ENCODE measurements at places on chromosomes 16 and 17.

DNA sequence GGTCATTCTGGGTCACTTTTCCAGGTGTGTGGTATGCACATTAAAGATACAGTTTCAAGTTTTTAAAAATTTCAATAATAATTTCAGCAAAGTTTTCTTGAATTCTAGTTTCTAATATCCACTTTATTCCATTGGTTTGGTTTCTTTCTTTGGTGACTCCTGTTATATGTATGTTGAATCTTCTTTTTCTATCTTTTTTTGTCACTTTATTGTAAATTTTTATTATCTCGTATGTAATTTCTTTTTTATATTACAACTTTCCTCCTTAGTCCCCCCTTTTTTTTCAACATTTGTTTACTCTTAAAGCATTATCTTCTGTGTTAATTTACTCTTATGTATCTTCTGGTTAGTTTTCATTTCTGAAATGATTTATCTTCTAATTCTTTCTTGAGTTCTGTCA, 57.5 kb downstream of the NF1 start:
- no peak for DNase-seq

DNA sequence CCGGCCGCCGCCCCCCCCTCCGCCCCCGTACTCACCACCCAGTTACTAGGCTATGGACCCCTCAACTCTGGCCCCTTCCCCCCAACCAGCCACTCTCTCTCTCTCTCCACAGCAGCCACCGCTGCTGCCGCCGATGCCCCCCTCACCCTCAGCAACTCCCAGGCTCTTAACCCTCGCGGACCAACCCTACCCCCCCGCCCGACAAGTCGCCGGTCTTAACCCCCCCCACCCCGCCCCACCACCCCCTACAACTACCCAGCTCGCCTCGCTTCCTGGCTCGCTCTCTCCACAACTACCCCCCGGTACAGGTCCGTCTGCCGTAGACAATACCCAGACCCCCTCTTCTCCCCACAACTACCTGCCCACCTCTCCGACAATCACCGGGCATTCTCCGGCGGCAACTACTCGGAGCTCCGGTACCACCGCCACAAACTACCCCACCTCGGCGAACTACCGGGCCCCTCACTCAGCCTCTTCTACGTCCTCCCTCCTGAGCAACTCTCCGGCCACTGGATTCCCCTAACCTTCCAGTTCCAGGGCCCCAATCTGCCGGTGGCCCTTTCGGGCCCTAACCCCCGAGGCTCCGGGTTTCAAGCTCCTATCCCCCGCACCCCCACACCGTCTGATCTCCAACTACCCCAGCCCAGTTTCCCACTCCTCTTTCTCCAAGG, 702 bp downstream of the PHF23 start:
- DNase-seq, result no peak

DNA sequence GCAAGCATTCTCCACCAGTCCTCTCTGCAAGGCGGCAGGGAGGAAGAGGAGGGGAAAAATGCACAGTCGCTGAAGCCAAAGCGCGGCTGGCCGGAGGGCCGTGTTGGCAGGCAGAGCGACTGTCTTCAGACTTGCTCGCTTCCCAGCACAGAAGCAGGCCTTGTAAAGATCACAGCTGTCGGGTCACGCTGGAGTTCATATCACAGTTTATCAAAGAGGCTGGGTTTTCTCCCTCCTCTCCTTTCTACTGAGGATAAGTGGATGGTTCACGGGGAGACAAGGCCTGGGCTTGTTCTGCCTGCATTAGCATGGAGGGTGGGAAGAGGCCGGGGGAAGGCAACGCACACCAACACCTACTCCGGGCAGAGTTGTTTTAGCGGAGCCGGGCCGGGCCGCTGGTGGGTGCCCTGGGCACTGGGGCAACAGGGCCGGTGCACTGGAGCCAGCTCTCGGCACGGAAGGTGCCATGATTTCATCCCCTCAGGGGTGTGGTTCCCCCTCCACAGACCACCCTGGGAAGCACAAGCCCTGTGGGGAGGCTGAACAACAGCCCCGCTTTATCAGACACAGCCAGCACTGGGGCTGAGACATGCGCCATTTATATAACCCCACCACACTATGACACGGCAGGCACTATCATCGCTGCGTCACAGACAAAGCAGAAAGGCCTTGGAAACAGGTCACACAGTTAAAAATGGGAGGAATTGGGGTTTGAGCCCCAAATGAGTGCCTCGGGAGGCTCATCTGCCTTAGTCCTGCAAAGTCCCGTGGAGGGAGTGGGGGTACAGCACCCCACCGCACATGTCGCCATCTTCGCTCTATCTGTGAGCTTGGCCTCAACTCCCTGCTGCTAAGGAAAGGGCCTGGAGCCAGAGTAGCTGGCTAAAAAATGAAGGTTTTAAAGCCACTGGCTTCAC, 40.3 kb upstream of the MTSS2 start:
- DNase-seq, result no peak

- DNase-seq, result no peak
These were observed 366 bp downstream of the ANKS3 start for GRCh38 chr16:4733747-4734062.

- no peak for DNase-seq
These were observed 172.0 kb upstream of the CIBAR2 start for GRCh38 chr16:85284141-85284817.

DNA sequence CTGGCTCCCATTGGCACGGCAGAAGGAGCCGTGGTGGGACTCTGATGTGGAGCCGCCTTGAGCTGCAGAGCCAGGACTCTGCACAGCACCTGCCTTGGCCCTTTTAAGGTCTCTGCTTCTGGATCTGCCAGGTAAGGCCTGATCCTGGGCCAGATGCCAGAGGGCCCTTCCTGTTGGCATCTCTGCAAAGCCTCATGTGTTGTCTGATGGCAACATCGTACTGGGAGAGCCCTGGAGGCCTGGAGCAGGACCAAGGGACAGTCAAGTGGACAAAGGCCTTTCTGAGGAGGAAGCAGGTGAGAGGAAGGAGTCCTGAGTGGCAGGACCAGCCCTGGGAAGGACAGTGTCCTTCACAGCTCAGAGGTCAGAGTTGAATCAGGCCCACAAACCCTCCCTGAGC, 26.1 kb downstream of the SOCS1 start:
- DNase-seq, result no peak

DNA sequence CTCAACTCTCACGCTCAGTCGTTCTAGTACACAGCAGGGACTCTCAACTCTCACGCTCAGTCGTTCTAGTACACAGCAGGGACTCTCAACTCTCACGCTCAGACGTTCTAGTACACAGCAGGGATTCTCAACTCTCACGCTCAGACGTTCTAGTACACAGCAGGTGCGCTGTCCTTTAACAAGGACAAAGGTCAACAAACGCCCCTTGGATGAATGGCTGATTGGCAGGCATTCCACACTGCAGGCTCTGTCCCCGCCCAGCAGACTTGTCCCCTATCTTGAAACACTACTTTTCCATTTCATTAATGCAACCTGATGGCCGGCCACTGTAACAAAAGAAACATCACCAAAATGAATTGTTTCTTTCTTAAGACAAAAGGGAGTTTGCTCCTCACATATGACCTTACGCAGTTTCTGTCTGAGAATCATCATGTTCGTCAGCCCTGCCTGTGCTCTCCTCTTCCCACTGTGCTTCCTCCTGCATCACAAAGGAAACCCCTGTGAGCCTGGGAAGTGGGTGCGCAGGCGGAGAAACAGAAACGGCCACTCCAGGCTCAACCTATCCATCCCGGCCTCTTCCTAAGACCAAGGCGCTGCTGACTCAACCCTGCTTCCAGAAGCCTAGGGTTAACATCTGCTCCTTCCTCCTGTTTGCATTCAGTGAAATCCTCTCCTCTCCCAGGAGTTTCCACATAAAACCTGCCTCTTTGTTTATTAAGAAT, 59.8 kb downstream of the ANKRD11 start:
- peak; percentile 1 for DNase-seq

DNA sequence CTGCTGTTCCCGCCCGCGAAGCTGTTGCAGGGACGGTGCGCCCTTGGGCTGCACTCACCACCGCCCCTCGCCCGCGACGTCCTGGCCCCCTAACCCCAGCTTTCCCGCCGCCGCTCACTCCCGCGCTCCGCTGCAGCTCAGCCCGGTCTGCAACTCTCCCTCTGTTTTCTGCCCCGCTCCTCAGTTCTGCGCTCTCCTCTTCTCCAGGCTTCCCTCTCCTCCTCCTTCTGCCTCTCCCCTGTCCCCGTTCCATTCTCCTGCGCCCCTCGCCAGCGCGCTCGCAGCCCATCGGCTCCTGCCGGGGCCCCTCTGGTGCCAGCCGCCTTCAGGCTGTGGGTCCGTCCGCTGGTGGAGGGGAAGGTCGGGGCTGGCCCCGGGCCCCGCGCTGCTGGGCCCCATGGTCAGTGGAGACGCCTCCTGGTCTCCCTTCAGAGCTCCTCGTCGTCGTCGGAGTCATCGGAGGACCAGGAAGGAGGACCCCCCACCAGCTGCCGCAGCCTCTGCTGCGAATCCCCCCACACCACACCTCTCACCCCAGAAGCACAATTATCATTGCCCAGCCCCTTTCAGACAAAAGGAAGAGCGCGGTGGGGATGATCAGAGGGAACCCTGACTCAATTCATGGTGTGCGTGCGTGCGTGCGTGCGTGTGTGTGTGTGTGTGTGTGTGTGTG, 223.2 kb upstream of the FOXF1 start:
- no peak for DNase-seq

DNA sequence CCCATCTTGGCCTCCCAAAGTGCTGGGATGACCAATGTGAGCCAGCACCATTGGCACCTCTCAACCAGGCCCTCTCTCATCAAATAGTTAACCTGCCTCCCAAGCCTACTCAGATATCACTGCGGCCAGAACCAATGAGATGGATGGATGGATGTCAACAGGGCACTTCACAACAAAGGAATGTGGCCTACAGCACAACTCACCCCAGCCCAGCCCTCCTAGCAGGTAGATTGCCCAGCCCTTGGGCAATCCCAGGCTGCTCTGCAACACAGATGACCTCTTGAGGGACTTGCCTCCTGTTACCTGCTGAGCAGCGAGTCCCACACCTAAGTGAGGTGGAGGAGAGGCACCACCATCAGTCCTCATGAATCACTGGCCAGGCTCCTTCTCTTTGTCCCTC, 22.6 kb upstream of the KIFC3 start:
- DNase-seq, result no peak

DNA sequence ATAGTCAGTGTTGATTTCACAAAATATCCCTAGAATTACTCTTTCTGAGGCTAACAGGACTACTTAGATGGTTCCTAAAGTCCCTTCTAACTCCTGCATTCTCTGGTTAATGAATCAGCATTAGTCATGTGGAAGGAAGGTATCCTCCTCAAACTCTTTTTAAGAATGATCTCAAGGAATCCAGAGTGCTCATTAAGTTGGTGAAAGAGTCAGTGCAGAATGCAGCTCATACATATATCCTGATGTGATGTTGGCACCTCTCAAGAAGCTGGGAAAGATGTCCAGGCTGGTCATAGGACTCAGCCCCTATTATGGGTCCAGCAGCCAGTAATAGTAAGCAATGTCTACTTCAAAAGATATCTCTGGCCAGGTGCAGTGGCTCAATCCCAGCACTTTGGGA, 65.5 kb downstream of the PIGL start:
- DNase-seq, result no peak

GRCh38 chr16:81729451-81729850, 49.6 kb upstream of the PLCG2 start:
- no peak for DNase-seq

- DNase-seq, result peak; percentile 60
These were observed 5.4 kb downstream of the ZCCHC14 start for GRCh38 chr16:87487361-87487924.

DNA sequence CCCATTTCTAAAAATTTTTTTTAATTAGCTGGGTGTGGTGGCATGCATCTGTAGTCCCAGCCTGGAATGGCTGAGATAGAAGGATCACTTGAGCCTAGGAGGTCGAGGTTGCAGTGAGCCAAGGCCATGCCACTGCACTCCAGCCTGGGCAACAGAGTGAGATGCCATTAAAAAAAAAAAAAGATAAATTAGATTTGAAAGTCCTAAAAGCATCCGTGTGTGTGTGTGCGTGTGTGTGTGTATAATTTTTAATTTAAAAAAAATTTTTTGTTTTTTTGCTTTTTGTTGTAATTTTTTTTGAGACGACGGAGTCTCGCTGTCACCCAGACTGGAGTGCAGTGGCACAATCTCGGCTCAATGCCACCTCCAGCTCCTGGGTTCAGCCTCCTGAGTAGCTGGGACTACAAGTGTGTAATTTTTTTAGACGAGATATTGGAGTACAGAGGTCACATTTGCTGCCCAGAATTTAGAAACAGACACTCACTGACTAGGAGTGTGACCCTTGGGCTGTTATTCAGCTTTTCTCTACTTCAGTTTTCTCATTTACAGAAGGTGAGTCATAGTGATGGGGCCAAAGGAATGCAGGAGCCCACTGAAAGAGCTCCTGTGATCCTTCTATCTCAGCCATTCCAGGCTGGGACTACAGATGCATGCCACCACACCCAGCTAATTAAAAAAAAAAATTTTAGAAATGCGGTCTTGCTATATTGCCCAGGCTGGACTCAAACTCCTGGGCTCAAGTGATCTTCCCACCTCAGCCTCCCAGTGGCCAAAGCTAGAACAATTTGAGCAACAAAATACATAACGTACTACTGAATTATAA, 25.5 kb upstream of the TBX4 start:
- no peak for DNase-seq

DNA sequence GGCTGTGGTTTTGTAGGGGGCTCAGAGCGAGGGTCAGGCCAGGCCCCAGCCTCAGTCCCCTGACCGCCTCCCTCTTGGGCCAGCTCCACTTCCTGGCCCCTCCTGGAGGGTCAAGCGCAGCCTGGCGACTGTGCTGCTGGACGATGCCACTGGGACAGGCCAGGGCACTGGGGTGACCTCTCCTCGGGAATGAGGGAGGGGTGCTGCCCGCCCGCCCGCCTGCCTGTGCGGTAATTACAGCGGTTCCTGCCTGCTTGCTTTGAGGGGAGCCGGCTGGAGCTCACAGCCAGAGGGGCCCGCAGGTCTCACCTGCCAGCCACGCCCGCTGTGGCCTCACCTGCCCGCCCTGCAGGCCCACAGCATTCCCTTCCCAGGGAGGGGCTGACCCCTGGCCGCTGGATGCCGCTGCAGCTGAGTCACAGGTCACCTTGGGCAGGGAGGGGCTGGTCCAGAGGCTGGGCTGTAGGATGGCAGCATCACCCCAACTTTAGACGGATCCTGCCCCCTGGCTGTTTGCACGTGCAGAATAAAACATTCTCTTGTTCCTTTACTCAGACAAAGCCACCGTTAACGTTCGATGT, 76.7 kb upstream of the CBX4 start:
- DNase-seq, result no peak

GRCh38 chr16:83854420-83854819, 44.5 kb upstream of the MLYCD start:
- no peak for DNase-seq
